Right atrium auricular region (tissue), 2 donors: ENCODE measurements at places on chromosomes 16 and 17. TPM values are rescaled to one million over a fixed set of nuclear protein-coding genes. Genes with fewer than 3 reads are reported as not detected.

Gene PRSS33
- total RNA-seq = not detected

Gene G6PC1
- total RNA-seq = not detected

Gene SKA2
- total RNA-seq = 23.0 TPM

Gene NTN1
- 142 TPM for total RNA-seq

Gene HOXB4
- 1.0 TPM for total RNA-seq

Gene MYOCD
- 50.6 TPM for total RNA-seq

Gene KRT23
- not detected for total RNA-seq

Gene KRT40
- not detected for total RNA-seq

Gene HSPB9
- total RNA-seq = not detected

Gene CSHL1
- total RNA-seq = not detected

Gene TMEM204
- total RNA-seq = 42.2 TPM

Gene ZNF668
- total RNA-seq = 7.4 TPM

Gene DNAI2
- not detected for total RNA-seq

Gene CDH15
- total RNA-seq = not detected

Gene C17orf100
- total RNA-seq = not detected

Gene FA2H
- not detected for total RNA-seq

Gene BAIAP3
- total RNA-seq = 2.4 TPM

Gene DNAH17
- total RNA-seq = not detected

Gene KRTAP2-1
- total RNA-seq = not detected

Gene TLCD3B
- not detected for total RNA-seq

Gene CD68
- 54.2 TPM for total RNA-seq

Gene NKD1
- total RNA-seq = 3.0 TPM

Gene SLC16A5
- 34.1 TPM for total RNA-seq

Gene UBE2O
- total RNA-seq = 21.8 TPM

Gene TBC1D3G
- not detected for total RNA-seq

Gene PRAC1
- not detected for total RNA-seq

Gene GINS2
- total RNA-seq = not detected

Gene SKAP1
- not detected for total RNA-seq

Gene CLEC18C
- total RNA-seq = not detected

Gene NDRG4
- 238 TPM for total RNA-seq

Gene MFAP4
- 78.5 TPM for total RNA-seq

Gene HBA1
- total RNA-seq = 1,094 TPM

Gene EPOP
- 0.70 TPM for total RNA-seq

Gene MYH3
- total RNA-seq = 0.22 TPM

Gene KIF2B
- total RNA-seq = not detected

Gene TPSB2
- 12.5 TPM for total RNA-seq

Gene SPATA32
- not detected for total RNA-seq

Gene ITGAD
- total RNA-seq = not detected

Gene C1QL1
- 1.6 TPM for total RNA-seq

Gene SLC38A8
- not detected for total RNA-seq

Gene CENPX
- 47.6 TPM for total RNA-seq

Gene PIPOX
- total RNA-seq = 0.37 TPM

Gene PERCC1
- not detected for total RNA-seq
